ENCODE measurements at places on chromosomes 6 and 20.

DNA sequence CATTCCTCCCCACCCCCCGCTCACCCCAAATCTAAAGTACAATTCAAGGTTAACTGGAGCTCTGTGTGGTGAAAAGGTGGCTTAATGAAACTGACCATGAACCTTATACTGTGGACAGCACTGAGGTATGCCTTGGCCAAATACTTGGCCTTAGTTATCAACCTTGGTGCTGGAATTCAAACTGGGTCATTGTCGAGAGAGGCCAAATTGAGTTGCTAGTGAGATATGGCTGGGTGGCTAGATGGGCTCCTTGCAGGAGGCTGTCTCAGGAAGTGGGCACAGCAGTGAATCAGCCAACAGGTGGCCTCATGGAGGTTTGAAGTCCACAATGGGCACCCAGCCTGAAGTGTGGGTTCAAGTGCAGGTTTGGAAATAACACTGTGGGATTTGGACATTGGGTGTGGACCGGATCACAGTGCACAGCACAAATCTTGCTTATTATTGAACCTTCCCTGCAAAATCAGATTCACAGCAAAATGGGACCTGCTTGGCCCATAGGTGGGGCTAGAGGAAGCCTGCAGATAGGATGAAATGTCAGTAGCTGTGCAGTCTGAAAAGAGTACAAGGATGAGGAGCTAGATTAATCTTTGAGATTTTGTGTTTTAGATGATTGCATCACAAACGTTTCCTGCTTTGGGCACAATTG, 5.6 kb upstream of the BTBD3 start:
- DNase-seq = no peak

- peak; percentile 51 for DNase-seq
Observed at GRCh38 chr6:135938576-135939207, 87.2 kb downstream of the PDE7B start.

GRCh38 chr6:52534966-52535390, 41.9 kb downstream of the TRAM2 start:
- no peak for DNase-seq

DNA sequence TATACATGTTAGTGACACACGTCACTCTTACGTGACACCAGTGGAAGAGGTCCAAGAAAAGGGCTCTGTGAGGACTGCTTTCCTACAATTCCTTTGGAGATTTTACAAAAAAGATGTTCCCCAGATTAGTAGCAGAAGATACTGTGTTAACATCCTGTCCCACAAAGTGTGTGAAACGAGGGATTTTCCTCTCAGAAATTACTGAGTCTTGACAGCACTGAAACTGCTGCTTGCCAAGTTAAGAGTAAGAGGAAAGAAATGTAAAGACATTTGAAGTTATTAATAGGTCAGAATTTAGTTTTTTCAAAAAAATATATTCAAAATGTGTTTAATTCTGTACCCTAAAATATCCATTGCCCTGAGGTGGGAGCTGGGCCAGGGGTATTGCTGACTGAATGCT, 58.8 kb upstream of the MAP7 start:
- DNase-seq = no peak

DNA sequence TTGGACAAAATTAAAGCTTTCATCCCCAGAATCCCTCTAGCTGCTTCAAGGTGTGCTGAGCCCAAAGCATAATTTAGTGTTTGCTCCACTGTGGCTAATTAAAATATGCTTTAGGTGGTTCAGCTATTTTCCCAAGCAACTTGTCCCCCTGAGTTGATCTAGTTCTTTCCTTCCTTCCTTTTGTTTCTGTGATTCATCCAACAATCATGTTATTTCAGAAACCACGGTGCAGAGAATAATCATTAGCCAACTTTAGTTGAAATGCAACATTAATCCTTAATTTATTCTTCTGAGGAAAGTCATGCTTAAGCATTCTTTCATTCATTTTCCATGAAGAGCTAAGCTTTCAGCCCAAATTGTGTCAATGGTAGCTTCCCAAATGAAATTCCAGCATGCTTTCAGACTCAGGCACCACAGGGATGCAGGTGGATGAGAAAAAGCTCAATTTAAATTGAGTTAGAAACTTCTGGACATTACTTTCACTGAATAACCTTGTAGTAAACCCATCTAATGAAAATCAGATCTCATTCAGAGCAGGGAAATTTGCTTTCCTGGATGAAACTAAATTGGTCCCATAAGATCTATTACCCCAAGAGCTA, 209.0 kb upstream of the NT5E start:
- DNase-seq = no peak
